ENCODE measurements at places on chromosomes 6 and 20. TPM values are rescaled to one million over a fixed set of nuclear protein-coding genes. Genes with fewer than 3 reads are reported as not detected.

- DNase-seq = no peak
These were observed 11.9 kb downstream of the PYGB start for GRCh38 chr20:25259788-25260254.

- DNase-seq = no peak
These were observed 85.7 kb downstream of the DST start for GRCh38 chr6:56556751-56557540.

Gene MCCD1
- total RNA-seq = not detected

DNA sequence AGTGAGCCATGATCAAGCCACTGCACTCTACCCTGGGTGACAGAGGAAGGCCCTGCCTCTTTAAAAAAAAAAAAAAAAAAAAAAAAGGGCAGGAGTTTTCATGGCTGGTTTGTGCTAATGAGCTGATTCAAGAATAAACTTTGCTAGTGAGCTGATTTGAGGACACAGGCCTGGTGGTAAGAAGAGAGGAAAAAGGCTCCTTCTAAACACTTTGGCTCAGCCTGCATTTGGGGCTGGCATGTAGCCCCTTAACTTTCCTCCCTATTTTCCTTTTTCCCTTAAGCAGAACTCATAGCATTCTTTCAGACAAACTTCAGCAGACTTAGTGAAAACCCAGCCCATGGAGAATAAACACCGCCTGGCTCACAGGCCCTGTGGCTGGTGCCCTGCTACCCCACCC is 432.7 kb downstream of the PTPRT start:
- no peak for DNase-seq

Gene CPXM1
- total RNA-seq = 160 TPM

Gene TBXT
- total RNA-seq = not detected

DNA sequence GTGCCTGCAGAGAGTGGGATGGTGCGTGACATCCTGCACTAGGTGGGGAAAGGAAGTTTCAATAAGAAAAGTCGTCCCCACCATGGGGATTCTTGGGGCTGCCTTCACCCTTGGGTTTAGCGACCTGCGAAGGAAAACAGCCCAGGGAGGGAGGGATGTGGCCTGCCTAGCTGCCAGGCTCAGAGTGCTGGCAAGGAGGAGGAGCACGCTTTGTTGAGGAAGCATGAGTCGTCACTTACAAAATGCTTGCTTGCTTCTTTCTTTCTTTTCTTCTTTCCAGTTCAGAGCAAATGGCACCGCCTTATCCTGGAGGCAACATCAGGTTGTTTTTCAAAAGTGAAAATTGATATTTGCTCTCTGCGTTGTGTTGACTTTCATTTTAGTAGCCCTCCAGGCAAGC is 123.2 kb downstream of the TFAP2C start:
- DNase-seq = no peak

Gene NFS1
- 16.5 TPM for total RNA-seq
